Foreskin keratinocyte (primary cell): ENCODE measurements at places on chromosomes 6 and 20. TPM values are rescaled to one million over a fixed set of nuclear protein-coding genes. Genes with fewer than 3 reads are reported as not detected.

The FAXC gene
- 11.7 and 14.2 TPM in 2 replicates for total RNA-seq

The MYCT1 gene
- total RNA-seq, result not detected in 2 replicates

The LTV1 gene
- total RNA-seq, result 37.0 and 45.4 TPM in 2 replicates

The GABRR1 gene
- not detected in 2 replicates for total RNA-seq

The PAX1 gene
- total RNA-seq, result not detected in 2 replicates

The DEFB112 gene
- not detected in 2 replicates for total RNA-seq

The CASP8AP2 gene
- total RNA-seq, result 16.1 and 17.8 TPM in 2 replicates

The CYP39A1 gene
- 1.3 and 2.1 TPM in 2 replicates for total RNA-seq

The ADRM1 gene
- 176 and 180 TPM in 2 replicates for total RNA-seq

The SLC22A1 gene
- 0.14 and 0.60 TPM in 2 replicates for total RNA-seq

The MAP3K4 gene
- total RNA-seq, result 25.0 and 26.1 TPM in 2 replicates

The MROH8 gene
- 0.34 and 0.35 TPM in 2 replicates for total RNA-seq

The FAM184A gene
- 0.14 and 0.17 TPM in 2 replicates for total RNA-seq

The POM121L2 gene
- not detected in 2 replicates for total RNA-seq

The TREM1 gene
- total RNA-seq, result not detected in 2 replicates

The PROKR2 gene
- not detected in 2 replicates for total RNA-seq

The ENPP3 gene
- total RNA-seq, result not detected in 2 replicates

The SLC35F1 gene
- total RNA-seq, result not detected in 2 replicates

The ALDH8A1 gene
- 0.04 TPM in 1 of 2 replicates, not detected in the other for total RNA-seq

The HLA-DPA1 gene
- total RNA-seq, result 0.46 TPM in 1 of 2 replicates, not detected in the other

The ABHD16B gene
- not detected in 2 replicates for total RNA-seq

The RNF182 gene
- total RNA-seq, result 0.67 and 0.85 TPM in 2 replicates

The ECI2 gene
- 59.6 and 63.4 TPM in 2 replicates for total RNA-seq

The PLG gene
- total RNA-seq, result not detected in 2 replicates

The TMEM244 gene
- not detected in 2 replicates for total RNA-seq

The ACOT13 gene
- total RNA-seq, result 31.0 and 33.6 TPM in 2 replicates

The LCA5 gene
- total RNA-seq, result 1.9 and 2.4 TPM in 2 replicates

The CHRNA4 gene
- not detected in 2 replicates for total RNA-seq

The NKX2-2 gene
- total RNA-seq, result not detected in 2 replicates

The PDE10A gene
- total RNA-seq, result not detected in 2 replicates

The EPB41L1 gene
- 1.5 and 2.0 TPM in 2 replicates for total RNA-seq

The TSBP1 gene
- not detected in 2 replicates for total RNA-seq

The EFCAB8 gene
- total RNA-seq, result not detected in 2 replicates

The MYO6 gene
- total RNA-seq, result 21.9 and 23.7 TPM in 2 replicates

The EIF6 gene
- 388 and 438 TPM in 2 replicates for total RNA-seq

The MYB gene
- total RNA-seq, result 0.34 and 0.42 TPM in 2 replicates

The DEFB132 gene
- total RNA-seq, result not detected in 2 replicates

The GRM1 gene
- total RNA-seq, result not detected in 2 replicates

The C4B gene
- 1.5 and 1.7 TPM in 2 replicates for total RNA-seq

The LY86 gene
- total RNA-seq, result not detected in 2 replicates

The PHACTR1 gene
- total RNA-seq, result 1.2 and 1.9 TPM in 2 replicates

The TTPAL gene
- 25.0 and 31.9 TPM in 2 replicates for total RNA-seq

The DDX43 gene
- total RNA-seq, result 0.54 and 0.99 TPM in 2 replicates

The CLIC5 gene
- not detected in 2 replicates for total RNA-seq

The ELOVL4 gene
- total RNA-seq, result 8.8 and 9.0 TPM in 2 replicates

The PTGIS gene
- total RNA-seq, result not detected in 2 replicates

The FNDC11 gene
- 0.53 and 0.78 TPM in 2 replicates for total RNA-seq

The NNAT gene
- total RNA-seq, result 0.54 and 0.88 TPM in 2 replicates

The ACTL10 gene
- total RNA-seq, result 1.1 and 1.4 TPM in 2 replicates

The KIAA0408 gene
- 0.03 TPM in 1 of 2 replicates, not detected in the other for total RNA-seq

The MUC22 gene
- not detected in 2 replicates for total RNA-seq

The PGBD1 gene
- 5.5 and 6.0 TPM in 2 replicates for total RNA-seq

The ASCC3 gene
- total RNA-seq, result 63.2 and 64.6 TPM in 2 replicates

The PTPRA gene
- total RNA-seq, result 32.1 and 36.5 TPM in 2 replicates

The SOBP gene
- total RNA-seq, result not detected in 2 replicates

The PNLDC1 gene
- 0.07 and 0.75 TPM in 2 replicates for total RNA-seq
